Esophagus mucosa (tissue), 1 donor: ENCODE measurements at places on chromosomes 7 and 10. TPM values are rescaled to one million over a fixed set of nuclear protein-coding genes. Genes with fewer than 3 reads are reported as not detected.

The C7orf57 gene
- total RNA-seq, result 1.00 TPM

The GIMAP2 gene
- total RNA-seq, result 1.1 TPM

GRCh38 chr10:106938513-106938912 lies 226.0 kb downstream of the SORCS1 start:
- ATAC-seq, result no peak

- no peak for ATAC-seq
These were observed 4.8 kb upstream of the LIPA start for GRCh38 chr10:89256340-89256739.

DNA sequence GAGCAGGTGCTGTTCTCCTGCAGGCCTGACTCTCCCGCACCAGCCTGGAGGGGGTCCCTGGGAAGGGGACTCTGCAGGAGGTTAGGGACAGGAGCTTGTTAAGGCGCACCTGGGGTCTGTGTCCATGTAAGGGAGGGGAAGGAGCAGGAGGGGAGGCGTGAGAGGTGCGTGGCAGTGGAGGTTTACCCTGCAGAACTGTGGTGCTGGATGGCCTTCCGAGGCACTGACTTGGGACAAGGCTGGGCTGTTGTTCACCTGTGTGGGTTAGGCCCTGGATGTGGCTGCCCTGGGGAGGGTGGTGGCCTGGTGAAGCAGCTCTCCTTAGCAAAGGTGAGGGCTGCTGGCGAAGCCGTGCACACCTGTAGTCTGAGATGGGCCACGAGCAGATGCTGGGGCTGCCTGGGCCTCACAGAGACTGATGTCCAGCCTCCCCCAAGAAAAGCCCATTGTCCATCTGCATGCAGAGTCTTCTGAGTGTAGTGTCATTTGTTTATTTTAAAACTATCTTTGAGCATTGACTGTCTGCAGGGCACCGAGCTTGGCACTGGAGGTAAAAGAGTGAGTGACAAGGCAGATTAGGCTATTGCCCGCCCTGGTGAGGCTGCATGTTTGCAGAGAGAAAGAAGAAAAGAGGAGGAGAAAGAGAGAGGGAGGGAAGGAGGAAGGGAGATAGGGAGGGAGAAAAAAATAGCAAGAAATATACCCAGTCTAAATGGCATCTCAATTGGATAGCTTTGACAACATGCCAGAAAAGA lies 225.3 kb downstream of the GLRX3 start:
- no peak for ATAC-seq

DNA sequence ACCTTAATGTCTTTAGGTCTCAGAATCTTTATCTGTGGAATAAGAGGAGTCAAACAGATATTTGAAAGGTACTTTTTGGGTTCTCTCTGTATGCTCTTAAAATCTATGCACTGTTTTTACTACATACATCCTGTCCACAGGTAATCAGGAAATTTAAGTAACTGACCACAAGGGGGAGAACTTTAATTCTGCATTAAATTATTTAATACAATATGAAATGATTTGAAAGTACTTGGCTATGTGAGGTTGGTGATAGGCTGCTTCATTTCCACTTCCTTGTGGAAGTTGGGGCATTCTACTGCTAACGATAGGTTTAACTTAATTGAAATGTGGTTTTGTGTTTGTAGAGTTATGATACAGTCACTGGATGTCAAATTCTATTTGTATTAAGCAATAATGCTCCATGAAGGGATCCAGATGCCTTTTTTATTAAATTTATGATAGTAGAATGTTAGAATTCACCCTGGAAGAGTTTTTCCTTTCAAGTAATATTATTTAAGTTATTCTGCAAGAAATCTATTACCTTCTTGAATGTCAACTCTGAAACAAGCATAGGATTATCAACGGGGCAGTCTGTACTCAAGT lies 6.0 kb downstream of the TEX47 start:
- no peak for ATAC-seq
